ENCODE measurements at places on chromosomes 7 and 10.

DNA sequence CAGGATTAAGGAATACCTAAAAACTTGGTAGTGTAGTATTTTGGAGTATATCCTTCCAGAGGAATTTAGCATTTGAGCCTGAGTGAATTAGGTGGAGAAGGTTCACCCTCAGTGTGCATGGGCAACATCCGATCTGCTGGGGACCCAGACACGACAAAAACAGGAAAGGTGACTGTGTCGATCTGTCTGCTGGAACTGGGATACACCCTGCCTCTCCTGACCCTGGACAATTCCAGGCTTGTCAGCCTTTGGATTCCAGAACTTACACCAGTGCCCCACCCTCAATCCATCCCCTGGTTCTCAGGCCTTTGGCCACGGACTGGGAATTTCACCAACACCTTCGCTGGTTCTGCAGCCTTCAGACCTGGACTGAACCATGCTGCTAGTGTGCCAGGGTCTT is 41.9 kb downstream of the PTPRE start:
- no peak for DNase-seq

DNA sequence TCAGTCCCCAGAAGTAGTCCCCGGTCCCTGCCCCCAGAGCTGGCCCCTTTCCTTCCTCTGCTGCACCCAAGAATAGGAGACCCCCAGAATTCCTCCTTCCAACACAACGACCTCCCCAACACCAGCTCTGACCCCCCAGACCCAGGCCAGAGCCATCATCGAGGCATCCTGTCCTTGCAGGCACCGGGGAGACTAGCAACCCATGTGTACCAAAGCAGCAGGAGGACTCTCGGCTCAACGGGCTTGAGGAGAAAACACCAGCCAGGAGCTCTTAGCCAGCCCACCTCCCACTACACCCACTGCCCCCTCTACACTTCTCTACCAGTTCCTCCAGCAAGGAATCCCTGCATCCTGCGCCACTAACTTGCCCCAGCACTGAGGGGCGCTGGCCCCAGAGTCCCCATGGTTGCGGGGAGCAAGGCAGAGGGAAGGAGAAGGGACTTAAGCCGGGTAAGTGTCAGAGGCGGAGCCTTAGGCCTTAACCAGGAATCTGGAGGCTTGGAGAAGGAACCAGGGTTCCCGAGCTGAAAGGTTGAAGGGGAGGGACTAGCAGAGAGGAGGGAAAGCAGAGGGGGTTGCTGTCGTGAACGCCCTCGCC is 3.9 kb downstream of the GRID1 start:
- DNase-seq = no peak

GRCh38 chr10:116241642-116242410 is 31.2 kb downstream of the GFRA1 start:
- no peak for DNase-seq

- DNase-seq = no peak
These were observed 217.6 kb downstream of the MLLT10 start for GRCh38 chr10:21751341-21752310.

DNA sequence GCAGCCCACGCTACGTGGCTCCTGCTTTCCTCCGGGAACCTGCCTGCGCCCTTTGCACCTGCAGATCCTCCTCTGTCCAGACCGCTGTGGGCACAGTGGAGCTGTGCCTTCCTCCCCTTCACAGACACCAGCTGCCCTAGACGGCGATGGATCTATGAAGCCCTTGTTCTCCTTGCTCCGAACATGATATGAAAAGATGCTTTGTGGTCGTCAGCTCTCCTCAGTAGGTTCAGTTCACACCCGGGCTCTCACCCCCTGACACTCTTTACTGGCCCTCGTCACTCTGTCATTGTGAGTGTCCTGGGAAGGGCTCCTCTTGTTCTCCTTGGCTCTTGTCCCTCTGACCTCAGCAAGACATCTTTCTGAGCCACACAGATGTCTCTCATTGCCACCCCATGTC is 4.2 kb downstream of the ZNF488 start:
- DNase-seq = no peak

DNA sequence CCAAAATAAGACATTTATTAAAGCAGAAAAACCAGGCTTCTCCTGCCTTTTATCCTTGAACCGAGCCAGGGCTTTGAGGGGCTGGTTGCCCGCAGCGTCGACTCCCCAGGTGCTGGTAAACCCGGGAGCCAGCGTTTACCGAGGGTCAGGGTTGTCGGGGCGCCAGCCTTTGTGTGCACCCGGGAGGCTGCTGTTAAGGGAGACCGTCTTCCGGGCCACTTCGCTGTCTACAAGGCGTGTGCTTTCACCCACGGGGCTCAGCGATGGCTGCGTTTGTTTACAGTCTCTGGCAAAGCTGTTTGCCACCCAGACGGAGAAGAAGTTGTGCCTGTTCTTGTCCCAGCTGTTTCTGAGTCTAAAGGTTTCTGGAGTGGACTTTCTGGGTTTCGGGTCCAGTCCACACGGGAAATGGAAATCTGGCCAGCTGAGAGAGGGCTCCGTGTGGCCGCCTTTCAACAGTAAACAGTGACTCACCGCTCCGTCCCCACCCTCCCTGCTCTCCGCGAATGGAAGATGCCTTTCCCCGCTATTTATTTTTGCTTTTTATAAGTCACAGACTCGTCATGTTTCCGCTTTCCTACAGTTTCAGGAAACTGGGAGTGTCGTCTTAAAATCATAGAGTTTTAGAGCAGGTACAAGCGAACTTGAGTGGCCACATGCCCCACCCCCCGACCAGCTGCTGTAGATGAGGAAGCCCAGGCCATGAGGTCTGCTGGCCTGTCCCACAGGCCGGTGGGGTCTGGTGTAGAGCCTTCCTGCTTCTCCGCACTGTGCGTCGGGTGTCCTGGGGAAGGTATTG is 2.2 kb downstream of the MAFK start:
- DNase-seq = peak; percentile 56

- no peak for DNase-seq
These were observed 4.9 kb upstream of the KAT6B start for GRCh38 chr10:74821501-74821900.

DNA sequence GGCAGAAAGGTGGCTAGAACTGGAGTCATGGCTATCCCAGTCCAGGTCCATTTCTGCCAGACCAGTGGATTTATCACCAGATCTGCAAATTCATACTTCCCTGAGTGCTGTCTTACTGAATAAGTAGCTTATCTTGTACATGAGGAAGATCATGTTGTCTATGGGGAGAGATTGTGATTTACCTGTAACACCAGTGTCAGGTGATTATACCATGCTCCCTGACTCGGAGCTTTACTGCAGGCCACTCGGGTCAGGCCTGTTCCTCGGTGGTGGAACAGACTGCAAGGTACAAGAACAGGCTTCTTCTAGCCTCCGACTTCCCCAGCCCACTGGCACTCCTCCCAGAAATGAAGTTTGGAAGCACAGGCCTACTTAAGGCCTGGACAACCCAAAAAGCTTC is 42.6 kb upstream of the DLG5 start:
- no peak for DNase-seq

- DNase-seq = no peak
These were observed 354.8 kb downstream of the RPS24 start for GRCh38 chr10:78388331-78389050.

GRCh38 chr10:10092581-10092980 is 925.1 kb upstream of the CELF2 start:
- no peak for DNase-seq

DNA sequence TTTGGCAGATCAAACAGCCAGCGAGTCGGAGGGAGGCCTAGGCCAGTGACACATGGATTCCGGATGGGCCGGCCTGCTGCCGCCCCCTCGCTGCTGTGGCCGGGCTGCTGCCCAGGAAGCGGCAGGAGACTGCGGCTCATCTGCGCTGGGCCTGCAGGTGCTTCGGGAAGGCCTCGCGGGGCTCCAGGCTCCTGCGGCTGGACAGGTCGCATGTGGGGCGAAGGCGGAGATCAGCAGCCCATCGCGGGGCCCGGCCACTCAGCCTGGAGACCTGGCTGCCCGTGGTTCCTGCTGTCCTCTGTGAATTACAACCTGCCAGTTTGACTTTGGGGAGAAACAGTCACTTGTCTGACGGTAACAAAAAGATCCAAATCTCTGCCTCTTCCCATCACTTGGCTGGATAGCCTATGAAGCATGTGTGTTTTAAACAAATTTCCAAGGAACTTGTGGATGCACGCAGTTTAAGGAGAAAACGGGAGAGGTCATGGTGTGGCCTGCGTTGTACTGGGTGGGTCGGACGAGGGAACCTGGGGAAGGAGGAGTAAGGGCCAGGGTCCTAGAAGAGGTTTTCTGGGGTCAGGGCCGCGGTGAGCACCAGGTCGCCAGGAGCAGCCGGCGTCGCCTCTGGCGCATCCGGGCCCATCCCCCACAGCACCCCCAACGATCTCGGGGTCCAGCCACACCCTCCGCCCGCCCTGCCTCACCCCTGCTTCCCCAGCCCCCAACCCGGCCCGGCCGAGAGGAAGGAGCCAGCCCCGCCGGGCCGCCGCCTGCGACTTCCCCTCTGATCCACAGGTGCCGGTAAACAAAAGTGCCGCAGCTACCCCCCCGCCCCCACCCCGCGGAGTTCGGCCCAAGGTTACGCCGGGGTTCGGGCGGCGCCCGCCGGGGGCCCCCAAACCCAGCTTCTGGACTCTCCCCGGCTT is 1.6 kb downstream of the SPOCK2 start:
- peak; percentile 54 for DNase-seq

DNA sequence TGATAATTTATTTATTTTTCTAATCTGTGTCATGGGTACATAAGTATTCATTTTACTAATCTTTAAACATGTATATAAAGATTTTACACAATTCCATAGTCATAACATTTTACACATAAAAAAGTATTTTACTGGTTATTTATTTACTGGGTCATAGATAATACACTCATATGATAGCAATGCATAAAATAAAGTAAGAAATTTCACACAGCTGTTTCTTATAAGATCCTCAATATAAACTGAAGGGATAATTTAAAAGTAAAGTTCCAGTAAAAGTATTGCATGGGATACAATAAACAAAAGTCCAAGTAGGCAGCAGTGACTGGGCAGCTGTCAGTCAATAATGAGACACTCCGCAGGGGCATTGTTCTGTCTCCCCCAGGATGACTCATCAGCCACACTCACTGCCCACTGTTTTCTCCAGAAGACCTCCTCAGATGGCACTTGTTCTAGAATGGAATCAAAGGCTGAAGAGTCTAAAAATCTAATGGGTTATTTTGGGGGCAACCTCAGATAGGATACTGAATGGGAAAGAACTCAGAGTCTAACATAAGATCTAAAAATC is 32.7 kb downstream of the DPY19L1 start:
- DNase-seq = no peak

GRCh38 chr10:62239994-62240393 is 28.6 kb downstream of the RTKN2 start:
- no peak for DNase-seq

GRCh38 chr10:103915796-103916195 is 2.2 kb downstream of the STN1 start:
- DNase-seq = no peak

GRCh38 chr7:114989531-114989930 is 67.6 kb downstream of the MDFIC start:
- DNase-seq = no peak

- DNase-seq = no peak
These were observed 29.9 kb downstream of the ADCYAP1R1 start for GRCh38 chr7:31082017-31082416.

- DNase-seq = no peak
These were observed 48.9 kb upstream of the PFKFB3 start for GRCh38 chr10:6153845-6154244.

GRCh38 chr10:78464856-78465267 is 431.2 kb downstream of the RPS24 start:
- no peak for DNase-seq

GRCh38 chr7:31991846-31992245 is 78.4 kb downstream of the PDE1C start:
- DNase-seq = no peak

DNA sequence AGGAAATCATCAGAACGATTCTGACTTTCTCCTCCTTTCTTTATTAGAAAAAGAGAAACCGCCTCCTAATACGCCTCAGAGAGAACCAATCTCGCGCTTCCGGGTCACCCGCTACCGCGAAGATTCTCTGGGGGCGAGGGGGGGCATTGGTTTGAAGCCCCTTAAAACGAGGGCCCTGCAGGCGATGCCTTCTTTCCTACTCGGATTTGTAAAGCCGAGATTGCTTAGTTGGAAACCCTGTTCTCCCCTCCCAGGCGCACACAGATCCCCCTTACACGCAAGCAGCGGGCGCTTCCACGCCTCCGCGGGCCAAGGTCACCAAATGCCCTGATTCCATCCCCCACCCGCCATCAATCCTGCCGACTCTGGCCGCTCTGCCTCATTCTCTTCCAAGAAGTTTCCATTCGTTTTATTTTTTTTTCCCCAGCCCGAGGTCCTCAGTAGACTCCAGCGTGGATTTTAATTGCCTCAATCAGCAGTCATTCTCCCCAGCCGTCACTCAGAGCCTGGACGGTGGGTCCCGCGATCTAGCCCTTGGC is 1.1 kb upstream of the GAD2 start:
- no peak for DNase-seq

GRCh38 chr7:50312250-50313162 is 8.0 kb downstream of the IKZF1 start:
- no peak for DNase-seq

DNA sequence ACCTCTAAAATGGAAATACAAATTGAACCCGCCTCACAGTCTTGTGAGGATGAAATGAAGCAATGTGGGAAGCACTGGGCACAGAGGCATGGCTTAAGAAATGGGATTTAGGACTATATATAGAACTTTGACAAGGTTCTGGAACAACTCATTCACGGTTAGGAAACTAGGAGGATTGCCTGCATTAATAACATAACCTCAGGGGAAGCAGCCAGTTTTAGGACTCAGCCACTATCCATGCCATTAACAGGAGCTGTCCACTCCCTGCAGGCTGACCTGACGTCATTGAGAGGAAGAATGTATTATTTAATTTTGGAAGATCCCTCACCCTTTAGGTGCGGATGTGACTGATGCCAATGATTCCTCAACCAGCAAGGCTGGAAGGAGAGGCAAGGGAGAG is 34.8 kb downstream of the ITGB8 start:
- no peak for DNase-seq

GRCh38 chr7:124444696-124445480 is 320.7 kb downstream of the GPR37 start:
- DNase-seq = no peak

GRCh38 chr10:27618036-27618615 is 114.0 kb downstream of the RAB18 start:
- no peak for DNase-seq

- no peak for DNase-seq
These were observed 16.4 kb downstream of the ZNF487 start for GRCh38 chr10:43453266-43453831.

- DNase-seq = no peak
These were observed 52.6 kb downstream of the PFKP start for GRCh38 chr10:3119796-3120459.

DNA sequence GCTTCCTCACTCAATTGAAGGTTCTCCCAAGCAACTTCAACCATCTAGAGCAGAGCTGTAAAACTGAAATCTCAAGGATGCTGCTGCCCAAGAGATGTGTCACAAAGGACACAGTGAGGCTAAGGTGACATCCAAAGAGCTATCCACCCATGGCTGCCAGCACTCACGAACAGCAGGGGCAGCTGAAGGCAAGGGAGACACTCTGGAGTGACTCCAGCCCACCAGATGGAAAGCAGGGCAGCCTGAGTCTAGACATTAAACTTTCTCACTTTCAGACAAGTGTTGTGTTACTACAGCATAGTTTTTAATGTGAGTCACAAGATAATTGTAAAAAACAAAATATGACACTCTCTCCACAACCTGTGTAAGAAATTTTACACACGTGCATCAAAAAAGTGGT is 113.5 kb downstream of the LARP4B start:
- no peak for DNase-seq

GRCh38 chr10:3421537-3422257 is 249.1 kb upstream of the PITRM1 start:
- DNase-seq = no peak

- no peak for DNase-seq
These were observed 1.1 kb downstream of the SSBP1 start for GRCh38 chr7:141739250-141739649.

- no peak for DNase-seq
These were observed 59.6 kb downstream of the TMEM270 start for GRCh38 chr7:73920406-73921134.
